ENCODE measurements at places on chromosomes 1 and 21.

DNA sequence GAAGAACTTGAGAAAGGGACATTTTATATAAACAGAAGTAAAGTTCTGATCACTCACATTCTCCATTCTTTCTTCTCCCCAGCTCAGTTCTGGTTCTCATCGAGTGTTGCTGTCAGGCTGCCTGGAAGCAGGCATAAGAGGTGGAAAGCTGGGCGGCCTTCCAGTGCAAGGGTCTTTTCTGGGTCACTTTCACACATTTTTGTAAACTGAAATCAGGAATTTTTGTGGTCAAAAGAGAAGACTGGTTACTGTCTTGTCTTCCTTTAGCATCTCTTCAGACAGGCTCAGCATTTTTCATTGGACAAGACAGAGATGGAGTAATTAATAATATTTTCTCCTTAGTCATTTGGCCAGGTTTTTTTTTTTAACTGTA lies 93.7 kb downstream of the CTH start:
- DNase-seq = peak; percentile 91

DNA sequence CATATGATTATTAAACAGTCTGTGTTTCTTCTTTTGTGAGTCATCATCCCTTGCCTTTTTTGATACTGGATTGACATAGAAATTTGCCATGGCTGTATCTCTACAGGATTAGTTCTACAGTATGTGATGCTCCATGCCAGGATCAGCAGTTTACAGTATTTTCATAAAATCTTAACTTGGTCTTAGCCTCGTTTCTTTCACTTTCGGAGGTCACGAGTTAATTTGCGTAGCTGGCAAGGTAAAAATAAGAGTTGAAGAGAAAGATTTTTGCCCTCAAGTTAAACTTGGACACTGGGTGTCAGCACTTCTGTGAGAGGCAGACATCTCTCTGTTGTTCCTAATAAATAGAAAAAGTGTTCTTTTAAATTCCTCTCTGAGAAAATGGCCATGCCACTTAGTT lies 79.1 kb downstream of the CACNA1E start:
- no peak for DNase-seq

DNA sequence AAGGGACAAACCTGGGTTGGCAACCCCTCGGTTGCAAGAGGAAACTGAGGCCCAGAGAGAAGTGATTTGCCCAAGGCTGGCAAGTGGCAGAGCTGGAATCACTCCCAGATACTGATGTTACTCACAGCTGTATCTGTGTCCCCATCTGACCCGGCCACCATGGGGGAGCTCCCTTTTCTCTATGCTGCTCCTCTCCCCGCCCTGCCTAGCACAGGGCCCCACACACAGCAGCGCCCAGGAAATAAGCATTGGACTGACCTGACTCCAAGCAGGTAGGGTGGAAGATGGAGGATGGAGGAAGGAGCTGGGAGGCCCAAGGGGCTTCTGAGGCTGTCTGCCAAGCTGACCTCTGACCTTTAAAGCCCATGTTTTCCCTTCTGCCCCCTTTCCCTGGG lies 3.0 kb upstream of the FBLIM1 start:
- DNase-seq = no peak

- DNase-seq = no peak
Measured at GRCh38 chr1:119853155-119853554, 41.9 kb upstream of the REG4 start.

- DNase-seq = no peak
Measured at GRCh38 chr1:100847361-100848082, 47.1 kb downstream of the EXTL2 start.

DNA sequence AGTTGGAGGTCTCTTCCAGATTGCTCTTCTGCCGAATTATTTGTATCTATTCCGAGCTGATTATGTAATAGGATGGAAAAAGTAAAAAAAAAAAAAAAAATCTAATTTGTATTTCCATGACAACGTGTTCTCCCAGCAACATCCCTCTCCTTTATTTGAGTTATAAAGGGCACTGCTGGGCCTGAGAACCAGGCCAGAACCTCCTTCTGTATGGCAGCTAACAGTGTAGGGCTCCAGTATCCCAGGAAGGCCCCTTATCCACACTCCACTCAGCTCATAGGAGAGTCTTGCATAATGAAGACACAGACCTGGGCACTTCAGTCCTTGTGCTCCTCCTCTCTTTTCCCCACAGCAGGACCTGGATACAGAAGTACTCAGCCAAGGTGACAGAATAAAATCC lies 3.7 kb upstream of the IPO9 start:
- DNase-seq = no peak

Measured in tongue (tissue), 3 donors.